ENCODE measurements at places on chromosomes 2 and 18.

DNA sequence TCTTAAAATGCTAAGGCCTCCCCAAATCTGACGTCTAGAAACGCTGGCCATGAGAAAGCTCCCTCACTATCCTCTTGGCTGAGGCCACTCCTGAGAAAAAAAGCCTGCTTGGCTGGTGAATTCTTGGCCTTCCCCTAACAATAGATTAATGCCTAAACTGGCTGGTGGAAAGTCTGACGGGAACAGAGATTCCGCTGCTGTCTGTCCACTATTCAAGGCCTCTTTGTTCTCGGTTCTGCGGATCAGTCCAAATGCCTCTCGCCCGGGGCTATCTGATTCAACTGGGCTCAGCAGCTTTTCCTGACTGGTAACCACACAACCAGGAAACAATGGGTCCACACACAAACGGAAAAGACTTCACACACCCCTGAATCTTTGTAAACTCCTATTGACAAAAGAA lies 27.2 kb downstream of the PXDN start:
- no peak for DNase-seq

GRCh38 chr2:233354971-233355574 lies 779 bp downstream of the DGKD start:
- DNase-seq: peak; percentile 37

DNA sequence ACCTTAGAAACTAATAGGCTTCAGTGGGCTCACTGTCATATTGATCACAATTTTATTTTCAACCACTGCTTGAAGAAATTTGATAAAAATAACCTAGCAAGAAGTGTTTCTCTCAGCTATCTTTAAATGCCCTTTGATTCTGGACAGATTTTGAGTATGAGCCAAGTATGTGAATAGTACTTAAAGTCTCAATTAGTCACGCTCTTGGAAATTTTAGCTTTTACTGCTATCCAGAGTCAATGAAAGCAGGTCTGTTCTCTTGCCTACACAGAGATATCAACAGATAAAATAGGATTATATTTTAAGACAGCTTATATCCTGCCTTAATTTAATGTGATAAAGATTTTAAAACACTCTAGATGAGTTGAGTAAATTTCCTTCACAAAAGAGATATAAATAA lies 337.3 kb downstream of the CBLN2 start:
- DNase-seq: no peak

DNA sequence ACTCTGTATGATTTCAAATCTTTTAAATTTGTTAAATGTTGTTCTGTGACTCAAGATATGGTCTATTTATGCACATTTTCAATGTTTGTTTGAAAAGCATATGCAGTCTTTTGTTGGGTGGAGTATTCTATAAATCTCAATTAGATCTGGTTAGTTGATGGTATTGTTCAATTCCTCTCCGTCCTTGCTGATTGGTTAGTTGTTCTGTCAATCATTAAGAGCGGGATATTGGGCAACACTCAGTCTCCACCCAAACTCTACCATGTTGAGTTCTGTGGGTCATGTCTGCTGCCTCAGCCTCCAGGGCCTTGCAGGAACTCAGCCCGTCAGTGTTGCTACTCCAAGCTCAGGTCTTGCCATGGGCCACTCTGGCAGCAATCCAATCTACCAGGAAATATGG lies 118.9 kb downstream of the VWA3B start:
- no peak for DNase-seq

- DNase-seq: no peak
Measured at GRCh38 chr2:217795706-217796465, 206.9 kb downstream of the TNS1 start.

- no peak for DNase-seq
Measured at GRCh38 chr2:217919781-217920351, 82.9 kb downstream of the TNS1 start.

GRCh38 chr2:216596980-216597509 lies 36.2 kb upstream of the IGFBP2 start:
- no peak for DNase-seq

- no peak for DNase-seq
Measured at GRCh38 chr2:113831161-113831560, 58.7 kb upstream of the ACTR3 start.

- DNase-seq: no peak
Measured at GRCh38 chr2:100064592-100065428, 77.6 kb downstream of the AFF3 start.

- DNase-seq: no peak
Measured at GRCh38 chr2:85212841-85213240, 79.6 kb downstream of the TCF7L1 start.

- no peak for DNase-seq
Measured at GRCh38 chr18:67467188-67467587, 49.3 kb downstream of the DSEL start.

DNA sequence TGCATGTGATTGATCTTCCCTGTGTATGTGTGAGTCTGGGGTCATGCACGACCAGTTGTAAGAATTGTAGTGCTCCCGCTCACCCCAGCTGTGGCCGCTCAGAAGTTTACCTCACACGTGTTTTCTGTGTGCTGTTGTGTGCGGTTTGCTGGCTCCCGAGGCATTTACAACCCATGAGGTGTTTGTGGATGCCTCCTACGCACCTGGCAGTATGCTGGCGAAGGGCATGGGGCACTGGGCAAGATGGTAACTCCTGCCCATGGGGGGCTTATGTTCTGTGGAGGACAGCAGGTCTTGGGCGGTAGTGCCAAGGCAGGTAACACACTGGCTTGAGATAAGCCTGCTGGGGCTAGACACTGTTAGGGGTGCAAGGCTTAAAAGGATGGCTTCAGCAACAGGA lies 102.6 kb upstream of the HS6ST1 start:
- DNase-seq: no peak

- DNase-seq: no peak
Measured at GRCh38 chr2:171703574-171704347, 16.5 kb downstream of the DYNC1I2 start.

DNA sequence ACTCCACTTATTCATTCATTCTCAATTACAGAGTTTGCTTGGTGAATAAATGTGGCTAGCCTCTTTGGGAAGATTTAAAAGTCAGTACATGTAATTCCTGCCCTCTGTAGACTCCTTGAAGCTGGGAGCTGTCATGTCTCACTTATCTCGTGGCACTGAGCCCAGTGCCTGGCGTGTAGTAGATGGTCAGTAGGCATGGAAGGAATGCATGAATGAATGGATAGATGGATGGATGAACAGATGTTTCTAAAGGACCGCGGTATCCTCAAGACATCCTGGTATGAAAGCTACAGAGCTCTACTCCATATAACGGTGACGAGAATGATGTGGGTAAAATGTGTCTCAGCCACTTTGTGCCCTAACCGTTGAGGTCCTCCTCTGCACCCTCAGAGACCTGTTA lies 83.0 kb downstream of the MARCO start:
- no peak for DNase-seq

DNA sequence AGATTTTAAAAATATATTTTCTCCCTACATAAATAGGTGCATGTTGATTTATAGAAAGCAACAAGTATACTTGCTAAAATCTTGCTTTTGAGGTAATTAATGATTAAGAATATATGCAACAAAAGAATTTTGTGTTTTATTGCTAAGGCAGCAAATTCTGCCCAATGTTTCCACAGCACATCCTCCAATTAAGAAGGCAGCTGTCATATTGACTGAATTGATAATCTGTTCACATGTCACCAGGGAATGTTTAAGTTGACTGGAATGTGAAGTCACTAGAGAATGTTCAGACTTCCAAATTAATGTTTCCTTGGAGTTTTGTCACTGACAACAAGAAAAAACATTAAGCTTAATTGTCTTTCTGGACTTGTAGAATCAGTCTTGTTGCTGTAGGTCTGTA lies 1602.7 kb upstream of the SLC39A10 start:
- DNase-seq: no peak

DNA sequence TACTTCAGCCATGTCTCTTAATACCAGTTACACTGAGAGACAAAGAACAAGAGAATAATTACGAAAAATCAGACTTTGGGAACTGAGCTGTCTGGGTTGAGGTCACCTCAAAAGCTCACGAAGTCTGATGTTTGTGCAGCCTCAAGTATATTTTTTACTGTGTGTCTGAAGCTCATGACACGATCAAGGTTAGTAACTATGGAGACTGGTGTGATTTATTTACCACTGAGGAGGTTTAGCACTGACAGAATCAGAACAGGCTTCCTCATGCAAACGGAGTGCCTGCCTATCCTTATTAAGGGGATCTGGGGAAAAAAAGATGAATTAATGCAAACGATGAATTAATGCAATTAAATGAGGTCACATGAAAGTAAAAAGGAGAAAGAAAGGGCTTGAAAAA lies 61.1 kb upstream of the RAPH1 start:
- no peak for DNase-seq

DNA sequence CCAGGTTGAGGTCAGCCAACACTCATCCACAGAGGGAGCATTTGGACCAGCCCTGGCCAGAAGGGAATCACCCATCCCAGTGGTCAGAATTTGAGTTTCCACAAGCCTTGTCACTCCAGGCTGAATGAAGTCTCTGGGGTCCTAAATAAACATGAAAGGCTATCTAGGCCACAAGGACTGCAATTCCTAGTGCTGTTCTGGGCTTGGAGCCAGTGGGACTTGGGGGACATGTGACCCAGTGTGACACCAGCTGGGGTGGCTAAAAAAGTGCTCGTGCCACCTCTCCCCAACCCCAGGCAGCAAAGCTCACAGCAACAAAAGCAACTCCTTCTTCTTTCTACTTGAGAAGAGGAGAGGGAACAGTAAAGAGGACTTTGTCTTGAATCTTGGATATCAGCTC lies 91.7 kb downstream of the MDH1 start:
- no peak for DNase-seq

GRCh38 chr2:68235090-68235489 lies 17.2 kb downstream of the PPP3R1 start:
- DNase-seq: no peak

GRCh38 chr2:80519699-80520291 lies 215.2 kb upstream of the LRRTM1 start:
- DNase-seq: no peak

DNA sequence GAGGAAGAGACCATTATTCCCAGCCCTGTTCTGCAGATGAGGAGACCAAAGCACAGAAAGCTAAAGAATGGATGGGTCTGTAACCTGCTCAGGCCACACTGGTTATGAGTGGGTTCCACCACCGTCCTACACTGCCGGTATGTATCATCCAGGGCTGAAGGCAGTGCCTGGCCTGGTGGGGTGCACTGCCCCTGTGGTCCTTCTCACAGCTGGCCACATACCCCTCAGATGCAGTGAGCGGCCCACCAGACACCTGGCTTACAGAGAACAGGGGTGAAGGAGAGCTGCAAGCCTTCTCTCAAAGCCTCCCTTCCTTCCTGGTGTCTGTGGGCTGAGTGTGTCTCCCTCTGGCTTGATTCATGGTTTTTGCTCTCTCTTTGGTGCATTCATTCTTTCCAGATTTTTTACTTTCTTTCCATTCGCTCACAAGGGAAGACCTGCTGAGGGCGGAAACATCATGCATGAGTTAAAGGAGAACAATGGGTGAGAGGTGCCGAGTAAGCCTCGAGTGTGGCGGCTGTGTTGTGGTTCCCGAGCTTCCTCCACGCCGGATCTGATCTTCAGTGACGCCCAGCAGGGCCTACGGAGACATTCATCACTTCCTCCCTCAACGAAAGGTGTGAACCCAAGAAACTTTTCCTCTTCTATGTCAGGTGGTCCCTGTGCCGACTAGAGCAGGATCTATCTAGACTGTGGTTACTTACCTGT lies 62.1 kb upstream of the REL start:
- DNase-seq: peak; percentile 67

- DNase-seq: no peak
Measured at GRCh38 chr2:9463698-9464034, 10.7 kb upstream of the IAH1 start.
